ENCODE measurements at places on chromosomes 3 and 15.

DNA sequence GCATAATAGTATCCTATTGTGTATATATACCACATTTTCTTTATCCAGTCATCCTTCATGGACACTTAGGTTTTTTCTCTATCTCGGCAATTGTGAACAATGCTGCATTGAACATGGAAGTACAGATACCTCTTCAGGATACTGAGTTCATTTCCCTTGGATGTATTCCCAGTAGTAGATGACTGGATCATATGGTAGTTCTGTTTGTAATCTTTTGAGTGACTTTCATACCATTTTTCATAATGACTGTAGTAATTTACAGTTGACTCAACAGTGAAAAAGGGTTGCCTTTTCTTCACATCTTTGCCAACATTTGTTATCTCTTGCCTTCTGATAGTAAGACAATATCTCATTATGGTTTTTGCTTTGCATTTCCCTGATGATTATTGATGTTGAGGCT is 21.8 kb downstream of the MYH15 start:
- DNase-seq, result no peak

GRCh38 chr15:95742836-95743235 is 587.7 kb upstream of the NR2F2 start:
- no peak for DNase-seq

- no peak for DNase-seq
Measured at GRCh38 chr15:92268900-92269299, 124.8 kb upstream of the ST8SIA2 start.

- DNase-seq, result no peak
Measured at GRCh38 chr15:56940388-56940787, 21.9 kb downstream of the TCF12 start.

DNA sequence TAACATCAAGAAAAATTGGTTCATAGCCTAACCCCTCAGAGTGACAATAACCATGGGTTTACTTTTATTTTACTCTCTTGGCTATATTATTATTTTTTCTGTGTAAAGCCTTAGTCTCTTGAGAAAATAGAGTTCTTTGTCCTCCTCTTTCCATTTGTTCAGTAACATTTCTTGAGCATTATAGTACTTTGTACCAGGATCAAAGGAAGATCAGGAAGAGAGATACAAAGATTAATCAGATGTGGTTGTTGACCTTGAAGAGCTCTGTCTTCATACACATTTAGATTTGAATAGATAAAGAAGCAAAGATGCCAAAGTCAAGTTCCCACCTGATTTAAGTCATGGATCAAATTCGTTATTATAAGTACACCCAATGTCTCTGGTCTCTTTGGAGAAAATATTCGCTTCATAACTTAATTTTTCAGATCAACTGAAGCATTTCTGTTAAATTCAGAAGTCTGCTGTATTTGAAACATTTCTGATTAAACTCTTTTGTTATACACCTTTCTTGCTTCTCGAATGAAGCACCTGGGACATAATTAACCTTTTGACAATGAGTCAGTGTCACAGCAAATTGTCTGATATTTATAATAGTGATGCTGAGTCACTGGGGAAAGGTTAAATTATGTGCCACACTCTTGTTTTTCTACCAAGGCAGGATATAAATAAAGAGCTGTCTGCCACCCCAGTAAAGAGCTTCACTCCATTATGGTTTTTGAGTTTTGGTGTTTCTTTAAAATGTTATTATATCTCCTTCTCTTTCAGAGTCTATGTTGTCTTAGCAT is 100.2 kb downstream of the GHSR start:
- DNase-seq, result no peak

DNA sequence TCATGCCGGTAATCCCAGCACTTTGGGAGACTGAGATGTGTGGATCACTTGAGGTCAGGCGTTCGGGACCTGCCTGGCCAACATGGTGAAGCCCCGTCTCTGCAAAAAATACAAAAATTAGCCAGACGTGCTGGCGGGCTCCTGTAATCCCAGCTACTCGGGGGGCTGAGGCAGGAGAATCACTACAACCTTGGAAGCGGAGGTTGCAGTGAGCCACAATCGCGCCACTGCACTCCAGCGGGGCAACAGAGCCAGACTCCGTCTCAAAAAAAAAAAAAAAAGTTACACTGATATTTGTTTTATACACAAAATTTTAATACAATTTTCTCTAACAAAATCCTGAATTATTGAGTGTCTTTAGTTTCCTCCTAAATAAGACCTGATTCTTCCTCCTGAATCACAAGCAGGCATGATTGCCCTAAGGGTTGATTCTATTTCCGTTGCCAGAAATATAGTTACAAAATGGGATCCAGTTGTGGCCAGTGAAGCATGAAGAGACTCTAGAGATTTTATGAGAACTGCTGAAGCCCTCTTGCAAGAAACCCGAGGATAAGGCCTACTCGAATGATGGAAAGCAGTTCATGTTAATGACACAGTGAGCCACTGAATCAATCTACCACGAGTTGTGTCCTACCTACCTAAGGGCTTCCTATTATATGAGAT is 9.6 kb upstream of the SMARCC1 start:
- DNase-seq, result no peak

DNA sequence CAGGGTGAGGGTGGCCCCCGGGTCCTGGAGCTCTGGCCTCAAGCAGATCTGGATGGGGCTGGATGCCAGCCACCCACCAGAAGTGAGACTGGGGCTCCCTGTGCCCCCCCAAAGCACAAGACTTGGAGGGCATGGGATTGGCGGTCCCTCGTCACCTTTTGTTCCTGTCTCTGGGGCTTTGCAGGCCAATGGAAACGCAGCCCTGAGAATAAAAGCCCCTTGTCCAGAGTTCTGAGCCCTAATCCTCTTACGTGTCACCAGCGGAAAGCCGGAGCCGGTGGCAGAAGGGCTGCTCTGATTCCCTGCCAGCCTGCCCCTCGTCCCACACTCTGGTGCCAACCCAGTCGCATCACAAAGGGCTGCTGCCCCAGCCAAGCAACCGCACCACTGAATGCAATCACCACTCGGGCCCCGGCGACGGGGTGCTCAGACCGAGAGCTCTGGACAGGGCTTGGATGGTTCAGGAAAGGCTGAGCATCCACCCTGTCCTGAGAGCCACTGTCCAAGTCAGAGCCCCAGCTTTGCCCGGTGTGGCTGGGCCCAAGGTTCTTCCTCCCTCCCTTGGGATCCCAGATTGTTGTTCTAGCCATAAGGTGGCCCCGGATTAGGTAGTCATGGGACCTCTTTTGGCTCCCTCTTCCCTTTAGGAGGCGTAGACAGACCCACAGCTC is 22.8 kb upstream of the ELP6 start:
- no peak for DNase-seq

DNA sequence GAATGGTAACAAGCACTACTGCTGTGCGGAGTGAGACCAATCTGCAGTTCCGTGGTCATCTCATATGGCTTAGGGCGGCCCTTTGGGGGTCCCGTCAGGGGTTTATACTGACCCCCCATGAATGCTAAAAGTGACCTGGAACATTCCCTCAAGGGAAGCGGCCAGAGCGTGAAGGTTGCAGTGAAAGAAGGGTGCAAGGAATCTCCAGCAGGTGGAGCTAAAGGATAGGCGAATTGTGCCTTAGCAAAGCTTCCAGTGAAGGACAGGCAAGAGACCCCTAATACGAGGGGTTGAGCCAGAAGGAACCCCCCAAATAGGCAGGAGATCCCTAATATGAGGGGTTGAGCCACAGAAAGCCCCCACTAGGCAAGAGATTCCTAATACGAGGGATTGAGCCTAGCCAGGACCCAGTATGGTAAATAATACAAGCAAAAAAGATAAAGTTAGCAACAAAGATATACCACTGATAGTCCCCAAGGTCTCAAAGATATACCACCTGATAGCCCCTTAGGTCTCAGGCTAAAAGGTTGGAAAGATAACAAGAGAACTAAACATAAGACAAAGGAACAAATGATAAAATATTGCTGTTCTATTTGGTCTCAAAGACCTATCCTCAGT is 32.8 kb downstream of the ZNF589 start:
- DNase-seq, result no peak

- DNase-seq, result no peak
Measured at GRCh38 chr15:68921926-68922325, 8.4 kb upstream of the SPESP1 start.

DNA sequence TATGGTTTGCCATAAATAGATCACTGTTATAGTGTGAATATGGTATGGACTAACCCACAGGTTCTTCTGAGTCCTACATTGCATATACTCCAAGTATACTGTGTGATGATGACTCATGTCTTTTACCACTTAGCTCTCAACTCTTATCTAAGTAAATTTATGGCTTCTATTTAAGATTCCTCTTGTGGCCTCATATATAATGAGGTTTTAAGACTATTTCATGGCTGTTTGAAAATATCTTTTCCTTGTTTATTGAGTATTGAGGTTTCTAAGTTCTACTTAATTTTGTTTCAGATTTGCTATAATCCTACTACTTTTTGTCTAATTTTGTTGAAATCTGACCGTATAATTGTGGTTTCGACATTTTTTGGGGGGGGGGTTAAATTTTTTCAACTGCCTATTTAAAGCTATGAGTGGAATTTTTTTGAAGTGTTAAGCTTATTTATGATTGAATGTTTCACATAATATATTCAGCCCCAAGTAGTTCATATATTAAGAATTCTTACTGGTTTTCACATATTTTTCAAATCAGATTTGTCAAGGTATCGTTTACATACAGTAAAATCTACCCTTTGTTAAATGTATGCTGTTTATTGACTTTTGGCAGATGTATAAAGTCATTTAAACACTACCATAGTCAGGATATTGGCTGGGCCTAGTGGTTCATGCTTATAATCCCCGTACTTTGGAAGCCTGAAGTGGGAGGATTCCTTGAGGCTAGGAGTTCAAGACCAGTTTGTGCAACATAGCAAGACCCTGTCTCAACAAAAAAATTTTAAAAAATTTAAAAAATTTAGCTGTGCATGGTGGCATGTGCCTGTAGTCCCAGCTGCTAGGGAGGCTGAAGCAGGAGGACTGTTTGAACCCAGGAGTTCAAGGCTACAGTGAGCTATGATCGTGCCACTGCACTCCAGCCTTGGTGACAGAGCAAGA is 11.7 kb downstream of the SLC25A36 start:
- no peak for DNase-seq

GRCh38 chr15:53536479-53537120 is 222.9 kb downstream of the WDR72 start:
- no peak for DNase-seq

DNA sequence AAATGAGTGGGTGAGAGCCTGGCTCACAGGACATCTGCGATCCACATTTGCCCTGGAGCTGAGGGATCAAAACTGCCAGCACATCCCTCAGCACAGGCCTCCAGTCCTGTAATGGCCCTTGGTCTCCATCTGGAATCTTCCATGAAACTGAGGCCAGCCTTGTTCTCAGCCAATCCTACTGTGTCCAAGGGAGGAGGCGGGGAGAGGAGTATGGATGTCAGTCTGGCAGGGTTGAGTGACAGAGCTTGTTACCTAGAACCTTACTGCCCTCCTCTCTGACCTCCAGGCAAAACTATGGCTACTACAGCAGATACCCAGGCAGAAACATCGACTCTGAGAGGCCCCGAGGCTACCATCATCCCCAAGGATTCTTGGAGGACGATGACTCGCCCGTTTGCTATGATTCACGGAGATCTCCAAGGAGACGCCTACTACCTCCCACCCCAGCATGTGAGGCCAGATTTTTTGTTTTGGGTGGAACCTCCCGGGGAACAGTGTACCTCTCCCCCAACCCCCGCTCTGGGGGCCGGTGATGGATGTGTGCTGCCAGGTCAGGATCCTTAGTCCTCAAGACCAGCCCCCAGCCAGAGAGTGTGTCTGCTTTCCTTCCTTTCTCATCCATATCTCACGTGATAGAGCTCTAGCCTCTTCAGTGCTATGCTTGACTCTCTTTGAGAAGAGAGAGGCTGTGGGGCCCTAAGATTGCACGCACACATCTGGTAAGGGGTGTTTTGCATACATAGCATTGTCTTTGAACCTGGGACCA is 41.3 kb downstream of the CHDH start:
- no peak for DNase-seq

GRCh38 chr3:106232956-106233355 is 364.1 kb upstream of the CBLB start:
- DNase-seq, result no peak

GRCh38 chr15:28147801-28148200 is 48.7 kb upstream of the OCA2 start:
- DNase-seq, result no peak

DNA sequence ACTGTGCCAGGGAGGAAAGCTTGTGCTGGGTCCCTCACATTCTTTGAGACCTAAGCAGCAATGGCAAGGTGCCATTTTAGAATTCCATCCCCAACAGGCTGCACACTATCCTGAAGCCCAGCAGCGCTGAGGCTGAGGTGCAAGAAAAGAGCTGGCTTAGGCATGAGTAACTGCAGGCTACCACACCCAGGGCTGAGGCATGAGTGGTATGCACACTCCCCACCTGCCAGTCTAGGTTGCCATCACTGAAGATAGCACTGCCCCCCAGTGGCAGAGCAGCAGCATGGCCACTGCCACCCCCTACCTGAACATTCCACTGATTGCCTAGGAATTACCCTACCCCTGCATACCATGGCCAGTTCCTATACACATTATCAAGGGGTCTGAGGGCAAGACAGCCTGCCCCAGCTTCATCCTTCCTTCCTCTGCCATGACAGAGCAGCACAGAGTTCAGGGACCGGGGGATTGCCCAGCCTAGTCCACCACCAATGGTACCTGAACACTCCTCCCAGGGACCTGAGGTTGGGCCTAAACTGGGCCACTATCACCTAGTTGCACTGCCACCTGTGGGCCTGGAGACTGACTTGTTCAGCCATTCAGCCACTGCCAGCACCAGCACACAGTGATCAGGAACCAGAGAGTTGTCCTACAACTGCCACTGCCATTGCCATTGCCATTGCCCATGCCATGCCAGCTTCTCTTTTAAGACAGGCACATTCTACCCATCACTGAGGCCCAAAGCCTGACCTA is 129.8 kb downstream of the SATB1 start:
- no peak for DNase-seq

DNA sequence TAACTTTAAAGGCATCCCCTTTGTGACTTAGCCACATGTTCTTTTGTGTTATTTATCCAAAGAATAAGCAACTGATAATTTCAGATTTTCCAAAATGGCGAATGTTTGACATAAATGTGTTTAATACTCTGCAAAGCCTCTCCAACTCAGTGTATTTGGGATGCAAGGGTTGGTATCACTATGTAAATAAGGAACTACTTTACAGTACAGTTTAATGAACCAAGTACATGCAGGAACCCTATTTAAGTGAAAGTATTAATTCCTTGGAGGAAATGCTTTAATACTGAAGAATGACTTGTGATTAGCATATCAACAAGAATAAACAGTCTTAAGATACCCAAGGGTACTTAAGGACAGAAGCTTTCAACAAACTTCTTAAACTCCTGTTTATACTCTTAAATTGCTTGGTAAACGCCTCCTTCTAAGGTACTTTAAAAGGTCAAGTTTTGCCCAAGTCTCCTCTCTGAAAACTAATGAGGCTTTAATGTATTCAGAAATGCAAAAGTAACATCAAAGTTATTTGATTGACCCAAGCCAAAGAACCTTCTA is 107.7 kb downstream of the TNIK start:
- no peak for DNase-seq
